Lower lobe of right lung (tissue), 2 donors: ENCODE measurements at places on chromosomes 1 and 21. TPM values are rescaled to one million over a fixed set of nuclear protein-coding genes. Genes with fewer than 3 reads are reported as not detected.

Gene CD164L2
- total RNA-seq = 6.8 TPM

Gene HCRTR1
- total RNA-seq = not detected

Gene ERICH3
- total RNA-seq = 8.1 TPM

Gene CGN
- total RNA-seq = 52.9 TPM

Gene FDPS
- total RNA-seq = 184 TPM

Gene ATAD3C
- total RNA-seq = 7.8 TPM

Gene KRTAP7-1
- not detected for total RNA-seq

Gene FCN3
- total RNA-seq = 1,125 TPM

Gene SMPDL3B
- 15.4 TPM for total RNA-seq
